ENCODE measurements at places on chromosomes 3 and 15.

- peak; percentile 74 for DNase-seq
Measured at GRCh38 chr3:187669675-187670504, at the start of gene SST. Gene SST (minus strand): TSS chr3:187670394. CDS start chr3:187670291, 103 bp downstream.

- DNase-seq, result no peak
Measured at GRCh38 chr3:112778353-112778948, 68.2 kb downstream of the CD200R1L start.

GRCh38 chr15:69505956-69506556, 53.4 kb downstream of the RPLP1 start:
- no peak for DNase-seq

- no peak for DNase-seq
Measured at GRCh38 chr3:36146404-36146803, 233.9 kb upstream of the STAC start.

DNA sequence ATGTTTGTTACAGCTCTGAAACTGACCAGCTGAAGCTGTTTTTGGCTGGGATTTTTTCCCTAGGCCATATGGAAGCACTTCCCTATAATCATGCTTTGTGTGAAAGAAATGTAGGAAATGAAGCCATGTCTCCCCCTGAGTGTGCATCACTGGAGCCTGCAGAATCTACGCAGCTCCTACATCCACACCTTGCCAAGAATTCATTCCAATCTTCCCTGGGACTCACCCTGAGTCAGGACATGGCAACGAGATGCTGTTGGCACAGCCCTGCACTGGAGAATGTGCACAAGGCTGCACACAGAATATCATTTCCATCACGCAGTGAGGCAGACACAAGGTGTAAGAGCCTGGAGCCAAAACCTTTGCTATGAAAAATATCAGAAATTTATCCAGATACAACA, 189.5 kb downstream of the ADAMTSL3 start:
- DNase-seq, result no peak

GRCh38 chr15:96553931-96554330, 223.4 kb downstream of the NR2F2 start:
- no peak for DNase-seq

DNA sequence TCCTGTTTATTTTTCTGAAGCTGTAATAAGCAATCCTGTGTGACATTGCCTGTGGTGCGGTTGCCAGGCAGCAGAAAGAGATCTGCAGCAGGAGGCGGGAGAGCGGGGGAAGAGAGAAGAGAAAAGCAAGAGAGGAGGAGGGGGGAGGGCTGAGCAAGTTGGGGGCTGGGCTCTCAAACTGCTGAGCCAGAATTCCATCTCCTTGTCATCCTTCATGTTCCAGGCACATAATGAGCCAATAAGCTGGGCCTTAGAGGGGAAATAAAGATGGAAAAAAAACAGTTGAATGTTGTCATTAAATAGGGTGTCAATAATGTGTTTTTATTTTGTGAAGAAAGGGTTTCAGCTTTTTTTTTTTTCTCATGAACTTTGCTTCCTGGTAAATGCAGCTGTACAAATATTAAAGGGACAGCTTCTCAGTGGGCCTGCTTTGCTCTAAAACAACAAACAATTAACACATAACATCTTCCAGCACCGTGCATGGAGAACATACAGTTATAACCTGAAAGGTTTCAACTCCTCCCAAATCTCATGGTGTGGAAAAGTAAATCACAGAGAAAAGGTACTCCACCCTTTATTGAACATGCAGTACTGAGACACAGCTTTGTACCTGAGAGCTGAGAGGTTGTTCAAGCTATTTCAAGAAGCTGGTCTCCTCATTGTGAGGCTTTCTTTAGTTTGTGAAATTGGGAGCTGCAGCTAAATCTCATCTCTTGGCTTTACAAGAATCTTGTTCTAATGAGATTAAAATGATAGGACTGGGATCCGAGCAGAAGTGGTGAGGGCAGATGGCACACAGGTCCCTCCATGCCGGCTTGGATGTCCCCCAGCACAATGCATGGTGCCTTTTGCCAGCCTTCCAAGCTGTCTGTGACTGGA, 451.1 kb upstream of the KCNMB2 start:
- peak; percentile 75 for DNase-seq

DNA sequence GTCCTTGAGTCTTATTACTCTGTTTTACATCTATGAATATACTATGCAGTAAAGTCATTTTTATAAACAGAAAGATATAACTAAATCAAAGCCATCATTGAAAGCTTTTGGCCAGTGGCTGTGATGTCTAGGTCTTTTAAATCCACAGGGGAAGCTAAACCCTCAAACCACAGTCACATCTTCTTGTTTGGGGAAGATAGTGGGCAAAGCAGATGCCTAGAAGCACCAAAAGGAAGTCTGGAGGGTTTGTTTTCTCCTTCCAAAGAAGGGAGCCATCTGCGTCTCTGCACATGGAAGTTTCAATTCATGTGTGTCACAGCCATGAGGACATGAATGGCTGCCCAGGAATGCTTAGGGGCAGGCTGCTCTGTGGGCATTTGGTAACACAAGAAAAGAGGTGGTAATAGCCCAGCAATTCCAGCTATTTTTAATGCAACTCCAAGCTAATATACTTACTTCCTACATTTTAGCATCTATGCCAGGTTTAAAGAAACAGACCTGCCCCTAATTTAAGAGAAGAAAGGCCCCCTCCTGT, 322.2 kb downstream of the SLC9A9 start:
- DNase-seq, result no peak

- peak; percentile 76 for DNase-seq
Measured at GRCh38 chr15:64067564-64068030, 21.3 kb upstream of the DAPK2 start.

DNA sequence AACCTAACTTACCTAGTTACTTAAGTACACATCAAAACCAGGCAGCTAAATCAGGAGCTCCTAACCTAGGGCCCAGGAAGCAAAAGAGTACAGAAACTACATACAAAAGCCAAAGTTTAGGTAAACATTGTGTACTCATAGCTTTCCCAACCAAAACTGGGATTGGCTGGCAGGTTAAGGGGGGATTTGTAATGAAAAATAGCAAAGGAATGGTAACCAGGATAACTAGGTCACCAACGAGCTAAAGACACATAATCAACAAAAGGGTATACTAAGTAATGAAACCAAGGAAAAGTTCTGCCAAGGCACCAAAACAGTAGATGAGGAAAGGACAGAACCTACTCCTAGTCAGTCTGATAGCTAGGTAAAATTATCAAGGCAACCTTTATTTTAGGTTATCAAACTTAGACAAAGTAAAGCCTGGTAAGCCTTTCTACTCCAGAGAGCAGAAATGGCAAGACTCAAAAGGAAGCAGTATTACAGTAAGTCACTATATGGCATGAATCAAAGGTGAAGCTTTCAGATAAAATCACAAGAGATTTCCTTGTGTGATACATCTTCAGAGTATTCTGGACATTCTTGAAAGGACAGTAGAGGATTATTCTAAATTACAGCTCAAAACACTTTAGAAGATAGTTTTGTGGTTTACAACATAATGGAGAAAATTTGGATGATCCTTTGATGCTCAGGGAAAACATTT, 10.2 kb downstream of the TRA2B start:
- no peak for DNase-seq

DNA sequence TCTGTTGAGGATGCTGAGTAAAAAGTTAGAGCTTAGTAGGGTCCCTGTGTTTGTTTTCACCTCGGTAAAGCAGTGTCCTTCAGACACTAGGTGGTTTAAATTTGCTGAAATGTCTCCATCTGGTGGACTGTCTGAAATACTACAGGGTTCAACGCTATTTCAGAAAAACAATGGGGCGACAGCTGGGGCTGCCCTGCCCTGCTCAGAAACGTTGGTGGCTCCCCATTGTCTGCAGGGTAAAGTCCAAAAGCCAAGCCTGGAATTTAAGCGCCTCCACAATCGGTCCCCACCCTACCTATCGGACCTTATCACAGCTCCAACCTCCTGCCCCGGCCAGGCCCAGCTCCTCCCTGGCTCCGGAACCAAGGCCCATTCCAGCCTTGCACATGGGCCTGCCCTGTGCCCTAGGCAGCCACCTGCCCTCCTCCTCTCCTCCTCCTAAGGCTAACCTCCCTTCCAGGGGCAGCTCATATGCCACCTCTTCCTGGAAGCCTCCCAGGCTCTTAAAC, 4.3 kb upstream of the TSEN2 start:
- DNase-seq, result no peak

GRCh38 chr3:177563243-177563780, 366.0 kb upstream of the TBL1XR1 start:
- no peak for DNase-seq

DNA sequence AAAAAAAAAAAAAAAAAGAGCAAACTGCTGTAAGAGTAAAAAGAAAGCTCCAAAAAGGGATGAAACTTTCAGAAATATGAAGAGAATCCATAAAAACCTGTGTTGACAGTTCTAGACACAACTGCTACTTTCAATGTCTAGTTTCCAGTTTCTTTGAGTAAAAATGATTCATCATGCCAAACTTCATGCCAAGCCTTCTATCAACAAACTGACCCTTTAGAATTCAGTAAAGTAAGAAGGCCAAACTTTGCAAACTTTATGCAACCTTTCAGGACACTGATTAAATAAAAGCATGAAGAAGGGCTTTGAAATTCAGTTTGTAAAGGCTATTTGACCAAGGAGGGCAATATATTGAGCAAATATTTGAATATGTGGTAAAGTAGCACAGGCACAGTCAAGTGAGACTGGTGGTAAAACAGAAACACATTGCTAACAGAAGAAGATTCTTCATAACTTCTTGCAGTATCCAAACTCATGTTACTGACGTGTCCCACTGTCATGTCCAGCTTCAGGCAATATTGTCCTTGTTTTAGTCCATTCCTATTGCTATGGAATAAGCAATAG, 56.3 kb upstream of the CFAP20DC start:
- no peak for DNase-seq

GRCh38 chr3:186425788-186426730, 64.0 kb upstream of the DGKG start:
- DNase-seq, result no peak

DNA sequence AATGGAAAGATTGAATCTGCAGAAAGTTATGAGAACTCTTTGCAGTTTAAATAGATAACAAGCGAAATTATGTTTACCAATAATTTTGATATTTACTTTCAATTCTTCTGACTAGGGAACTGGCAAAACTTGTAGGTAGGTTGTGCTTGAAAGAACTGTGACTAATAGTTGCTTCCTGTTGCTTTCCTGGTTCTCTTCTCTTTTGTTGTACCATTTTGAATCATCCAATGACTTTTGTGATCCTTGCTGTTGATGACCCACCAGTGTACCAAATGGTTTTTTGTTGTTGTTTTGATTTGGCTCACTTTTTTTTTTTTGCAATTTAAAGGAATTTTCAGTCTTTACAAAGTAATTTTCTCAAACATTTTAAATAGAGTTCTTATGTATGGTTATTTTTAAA, 64.9 kb upstream of the DCBLD2 start:
- DNase-seq, result no peak

GRCh38 chr3:98691897-98692296, 71.2 kb upstream of the ST3GAL6 start:
- DNase-seq, result no peak

DNA sequence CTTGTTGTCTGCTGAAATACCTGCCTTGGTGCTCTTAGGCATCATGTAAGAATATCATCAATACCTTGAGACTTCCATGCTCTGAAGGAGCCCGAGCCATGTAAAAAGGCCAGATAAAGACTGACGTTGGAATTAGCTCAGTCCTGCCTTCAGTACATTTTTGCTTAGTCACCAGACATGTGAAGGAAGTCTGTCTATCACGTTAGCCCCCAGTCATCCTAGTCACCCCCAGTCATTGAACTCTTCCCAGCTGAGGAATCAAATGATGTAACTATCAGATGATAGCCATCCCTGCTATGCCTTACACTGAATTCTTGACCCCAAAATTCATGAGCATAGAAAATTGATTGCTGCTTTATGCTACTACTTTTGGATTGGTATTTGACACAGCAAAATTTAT, 351.2 kb upstream of the SGO1 start:
- DNase-seq, result no peak

- no peak for DNase-seq
Measured at GRCh38 chr3:87227835-87228144, 681 bp downstream of the CHMP2B start.

DNA sequence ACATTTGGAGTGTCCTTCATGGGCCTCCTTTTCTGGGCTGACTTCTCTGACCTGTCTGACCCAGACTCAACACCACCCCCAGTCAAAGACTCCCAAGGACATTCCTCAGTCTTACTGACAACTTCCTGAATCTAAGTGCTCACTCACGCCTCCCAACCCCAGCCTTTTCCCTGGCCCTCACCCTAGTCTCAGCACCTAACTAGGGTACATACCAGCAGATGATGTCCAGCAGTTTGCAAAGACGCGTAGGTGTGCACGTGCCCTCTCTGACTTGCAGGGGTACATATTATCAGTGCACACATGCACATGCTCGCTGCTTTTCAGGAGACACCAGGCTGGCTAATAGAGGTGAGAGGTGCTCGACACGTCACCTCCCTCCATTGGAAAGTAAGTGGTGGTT, 38.7 kb upstream of the SLCO2A1 start:
- peak; percentile 22 for DNase-seq

DNA sequence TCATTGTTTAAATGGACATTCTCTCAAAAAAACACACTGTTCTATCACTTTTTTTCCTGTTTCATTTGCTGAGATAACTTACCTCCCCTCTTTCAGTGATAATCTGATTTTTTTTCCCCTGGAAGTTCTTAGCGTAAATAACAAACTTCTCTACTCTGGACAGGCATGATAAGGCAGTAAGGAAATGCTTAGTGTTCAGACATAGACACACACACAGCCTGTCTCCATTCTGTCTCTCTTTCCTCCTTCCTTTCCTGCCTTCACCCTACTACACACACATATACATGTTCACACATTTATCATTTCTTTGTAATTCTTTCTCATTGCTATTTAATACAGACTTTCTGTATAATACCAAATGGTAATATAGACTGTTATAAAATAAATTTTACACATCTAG, 470.8 kb upstream of the ROBO1 start:
- no peak for DNase-seq

GRCh38 chr3:63795438-63795837, 23.7 kb upstream of the C3orf49 start:
- no peak for DNase-seq

DNA sequence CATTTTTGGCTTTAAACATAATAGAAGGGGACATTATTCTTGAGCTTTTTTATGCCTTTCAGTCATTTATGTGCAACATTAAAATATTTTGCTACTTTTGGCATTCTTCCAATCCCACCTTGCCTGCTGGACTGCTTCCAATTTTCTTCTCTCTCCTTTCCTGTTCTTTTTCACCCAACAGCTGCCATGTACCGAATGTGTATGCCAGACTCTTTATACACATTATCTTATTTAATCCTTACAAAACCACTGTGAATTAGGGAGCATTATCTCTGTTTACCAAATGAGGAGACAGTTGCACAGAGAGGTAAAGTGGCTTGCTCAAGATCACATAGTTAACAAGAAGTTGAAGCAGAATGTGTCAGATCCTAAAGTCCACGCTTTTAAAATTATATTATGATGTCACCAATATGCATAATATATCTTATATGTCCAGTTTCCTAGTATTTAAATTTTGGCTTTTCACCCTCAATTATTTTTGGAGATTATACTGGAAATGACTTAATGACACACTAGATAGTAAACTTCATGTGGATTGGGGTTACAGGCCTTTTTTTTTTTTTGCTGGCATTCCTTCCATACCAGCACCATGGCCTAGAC, 231.5 kb downstream of the THRB start:
- no peak for DNase-seq

- DNase-seq, result no peak
Measured at GRCh38 chr3:112675943-112676535, 35.1 kb upstream of the CCDC80 start.
